ENCODE measurements at places on chromosomes 6 and 20.

GRCh38 chr6:126826166-126826714 lies 292.2 kb upstream of the RSPO3 start:
- DNase-seq = no peak

DNA sequence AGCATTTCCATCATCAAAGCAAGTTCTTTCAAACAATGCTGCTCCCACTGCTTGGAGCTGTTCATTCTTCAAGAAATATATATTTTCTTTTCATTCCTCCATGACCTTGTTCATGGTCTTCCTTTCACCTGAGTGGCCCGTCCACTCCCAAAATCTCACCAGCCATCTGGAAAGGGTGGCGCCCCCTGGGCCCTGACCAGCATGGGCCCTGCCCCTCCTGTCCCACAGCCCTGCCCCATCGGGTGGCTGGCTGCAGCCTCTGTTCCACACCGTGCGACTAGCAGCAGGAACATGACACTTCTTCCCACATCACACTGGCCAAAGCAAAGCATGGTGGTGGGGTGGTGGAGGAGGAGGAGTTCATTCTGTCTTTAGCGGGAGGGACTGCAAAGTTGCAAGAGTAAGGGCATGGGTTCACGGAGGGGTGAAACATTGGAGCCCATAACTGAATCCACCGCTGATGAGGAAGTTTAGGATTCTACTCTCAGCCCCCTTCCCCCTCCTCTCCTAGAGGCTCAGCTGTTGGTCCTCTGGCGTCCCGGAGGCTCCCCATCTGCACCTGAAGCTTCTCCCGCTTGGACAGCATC lies 195.2 kb upstream of the SLC24A3 start:
- no peak for DNase-seq

- peak; percentile 90 for DNase-seq
Measured at GRCh38 chr6:33161354-33162331, 30.6 kb downstream of the COL11A2 start.

DNA sequence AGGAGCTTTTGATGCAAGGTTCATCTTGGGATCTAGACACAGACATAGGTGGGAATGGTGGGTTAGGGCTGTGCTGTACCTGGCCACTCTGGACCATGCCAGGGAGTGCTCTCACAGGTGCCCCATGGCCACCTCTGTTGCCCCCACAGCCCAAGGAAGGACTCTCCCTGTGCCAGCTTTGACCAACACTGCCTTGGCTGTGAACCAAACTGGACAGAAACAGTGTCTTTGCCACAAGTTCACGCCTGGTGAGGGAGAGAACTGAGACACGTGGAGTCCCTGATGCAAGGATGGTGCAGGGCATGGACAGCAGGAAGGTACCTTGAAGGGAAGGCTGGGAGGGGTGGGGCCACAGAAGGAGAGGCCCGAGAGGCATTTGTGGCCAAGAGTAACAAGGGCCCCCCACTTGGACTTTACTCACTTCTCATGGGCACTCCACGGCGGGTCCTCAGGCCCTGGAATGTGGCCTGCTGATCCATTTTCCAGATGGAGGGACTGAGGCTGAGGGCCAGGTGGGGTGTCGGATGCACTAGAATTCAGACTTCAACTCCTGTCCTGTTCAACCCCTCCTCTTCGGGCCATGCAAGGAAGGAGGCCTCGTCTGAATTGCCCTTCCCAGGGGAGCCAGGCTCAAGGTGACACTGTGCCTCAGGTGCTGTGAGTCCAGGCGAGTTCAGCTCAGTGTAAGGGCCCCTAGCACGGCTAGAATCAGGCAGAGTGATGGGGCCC lies 103.3 kb downstream of the YTHDF1 start:
- DNase-seq = no peak

GRCh38 chr6:1871724-1872315 lies 262.1 kb downstream of the FOXC1 start:
- DNase-seq = no peak

DNA sequence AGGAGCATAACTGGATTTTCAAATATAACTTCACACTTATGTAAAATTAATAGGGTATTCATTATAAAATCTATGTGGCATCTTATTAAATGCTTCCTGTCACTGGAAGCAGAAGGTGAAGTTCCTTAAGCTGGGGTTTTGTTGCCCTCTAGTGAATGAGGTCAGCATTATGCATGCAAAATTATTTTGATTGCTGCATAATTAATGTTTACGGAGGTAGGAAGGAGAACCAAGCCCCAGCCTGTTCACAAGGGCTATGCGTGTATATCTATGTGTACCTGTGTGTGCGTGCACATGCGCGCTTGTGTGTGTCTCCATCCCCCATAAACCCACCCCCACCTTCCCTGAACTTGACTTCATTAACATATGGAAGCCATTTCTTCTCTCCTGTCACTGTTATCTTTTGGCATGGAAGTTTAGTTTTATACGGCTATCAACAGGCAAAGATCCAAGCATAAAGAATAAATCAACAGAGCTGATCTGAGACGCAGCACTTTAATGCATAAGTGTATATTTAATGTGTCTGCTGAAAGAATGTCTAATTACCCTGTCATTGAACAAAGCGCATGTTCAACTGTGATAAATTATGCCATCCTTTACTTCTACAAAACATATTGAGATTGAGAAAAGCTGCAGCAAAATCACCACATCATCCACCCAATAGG lies 90.2 kb upstream of the CDH4 start:
- DNase-seq = no peak

GRCh38 chr6:148396926-148397325 lies 54.3 kb downstream of the SASH1 start:
- DNase-seq = no peak

DNA sequence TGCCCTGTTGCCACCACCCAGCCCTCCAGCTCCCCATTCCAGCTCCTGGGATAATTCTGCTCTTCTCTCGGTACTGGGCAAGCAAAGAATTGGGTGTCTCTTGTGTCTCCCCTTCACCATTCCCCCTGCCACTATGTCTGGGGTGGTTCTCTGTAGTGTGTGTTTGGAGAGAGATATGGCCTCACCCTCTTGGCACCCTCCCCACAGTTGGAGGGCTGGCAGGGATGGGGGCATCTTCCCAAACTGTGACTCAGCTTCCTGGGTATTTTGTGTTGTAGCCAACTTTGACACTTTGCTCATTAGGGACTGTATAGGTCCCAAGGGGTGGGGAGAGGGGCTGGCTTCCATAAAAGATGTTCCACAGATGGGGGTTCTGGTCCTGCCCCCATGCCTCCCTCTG lies 1.7 kb downstream of the TNXB start:
- no peak for DNase-seq

GRCh38 chr6:133896344-133896721 lies 7.4 kb downstream of the TCF21 start:
- DNase-seq = no peak

GRCh38 chr20:11682285-11682684 lies 235.4 kb upstream of the BTBD3 start:
- no peak for DNase-seq

DNA sequence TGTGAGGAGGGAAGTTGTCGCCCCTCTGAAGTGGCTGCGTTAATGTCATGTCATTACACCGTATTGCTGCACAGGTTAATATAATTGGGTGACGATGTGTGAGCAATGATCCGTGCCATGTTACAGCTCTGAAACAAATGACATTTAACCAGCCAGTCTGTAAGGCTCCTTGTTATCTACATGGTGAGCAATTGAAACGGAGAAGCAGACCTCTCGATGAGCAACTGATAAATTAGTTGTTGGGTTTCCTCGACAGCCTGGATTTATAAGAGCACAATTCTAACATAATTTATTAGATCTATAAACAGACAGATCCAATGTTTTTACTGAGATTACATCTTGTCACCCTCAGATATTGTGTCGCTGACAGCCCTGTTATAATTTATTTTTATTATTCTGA lies 49.9 kb upstream of the MAFB start:
- DNase-seq = no peak

DNA sequence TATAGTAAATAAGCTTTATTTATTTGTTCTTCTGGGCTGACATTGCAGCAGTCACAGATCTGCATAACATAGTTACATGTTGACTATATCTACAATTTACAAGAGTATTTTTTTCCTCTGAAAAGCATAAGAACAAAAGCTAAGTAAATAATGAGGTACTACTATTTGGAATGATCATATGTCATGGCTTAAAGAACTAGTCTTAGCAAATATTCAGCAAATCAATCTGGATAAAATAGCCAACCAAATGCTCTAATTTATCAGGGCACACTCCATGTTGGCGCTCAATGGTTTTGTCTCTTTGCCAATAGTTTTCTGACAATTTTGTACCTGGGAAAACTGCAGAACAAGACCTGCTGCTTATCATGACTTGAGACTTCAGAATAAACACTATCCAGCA lies 233.4 kb upstream of the RIN2 start:
- no peak for DNase-seq

DNA sequence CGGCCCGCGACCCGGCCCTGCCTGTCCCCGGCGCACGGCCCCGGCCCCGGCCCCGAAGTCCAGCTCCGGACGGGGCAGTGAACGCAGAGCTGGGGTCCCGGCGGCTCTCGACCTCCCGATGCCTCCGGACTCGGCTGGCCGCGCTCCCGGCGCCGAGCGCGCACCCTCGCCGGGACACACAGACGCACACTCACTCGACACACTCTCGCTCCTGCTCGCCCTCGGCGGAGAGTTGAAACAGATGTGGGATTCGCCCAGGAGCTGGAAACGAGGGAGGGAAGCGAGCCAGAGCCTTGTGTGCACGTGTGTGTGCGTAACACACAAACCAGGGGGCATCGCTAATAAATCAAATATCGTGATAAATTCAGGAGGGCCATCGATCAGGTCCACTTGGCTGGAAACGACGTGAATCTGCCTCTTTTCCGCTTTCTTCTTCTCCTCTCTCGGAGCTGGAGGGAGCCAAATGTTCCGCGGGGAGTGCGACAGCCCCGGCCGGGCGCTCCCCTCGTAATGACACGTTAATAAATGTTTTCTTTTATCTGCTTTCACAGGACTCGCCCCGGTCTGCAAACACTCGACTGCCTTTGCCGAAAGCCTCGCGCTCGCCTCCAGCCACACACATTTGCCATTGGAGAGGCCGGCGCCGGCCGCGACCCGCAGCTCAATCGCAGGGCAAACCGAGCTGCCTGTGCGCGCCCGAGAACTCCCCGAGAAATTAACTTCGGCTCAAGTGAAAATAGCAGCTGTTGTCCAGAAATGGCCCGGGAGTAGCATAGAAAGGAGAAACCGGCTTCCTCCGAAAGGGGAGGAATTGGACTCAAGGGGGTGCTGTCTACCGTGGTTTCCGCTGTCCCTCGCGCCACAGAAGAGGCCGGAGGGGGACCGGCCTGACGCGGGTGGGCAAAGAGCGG lies 828 bp upstream of the SULF2 start:
- DNase-seq = no peak

- DNase-seq = no peak
Measured at GRCh38 chr20:35887393-35888064, 66.8 kb downstream of the SCAND1 start.

DNA sequence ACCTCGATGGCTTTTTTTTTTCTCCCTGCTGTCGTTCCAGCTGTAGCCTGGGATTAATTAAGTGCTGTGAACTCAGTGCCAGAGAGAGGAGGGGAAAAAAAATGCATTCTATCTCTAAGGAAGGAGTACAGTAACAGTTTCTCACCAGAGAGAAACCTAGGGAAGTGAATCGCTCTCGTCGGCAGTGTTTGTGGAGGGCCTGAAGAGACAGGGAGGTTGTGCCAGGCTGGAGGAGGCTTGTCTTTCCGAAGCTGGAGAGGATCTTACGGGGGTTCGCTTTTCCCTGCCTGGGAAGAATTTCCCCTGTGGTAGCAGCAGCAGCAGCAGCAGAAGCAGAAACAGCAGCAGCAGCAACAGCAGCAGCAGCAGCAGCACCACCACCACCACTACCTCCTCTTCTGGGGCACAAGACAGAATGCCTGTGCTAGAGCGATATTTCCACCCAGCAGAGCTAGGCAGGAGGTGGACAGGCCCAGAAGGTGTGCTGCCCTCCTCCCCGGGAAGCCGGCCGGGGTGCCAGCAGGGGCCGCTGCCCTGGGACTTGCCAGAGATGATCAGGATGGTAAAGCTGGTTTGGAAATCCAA lies 186.5 kb downstream of the PDE7B start:
- DNase-seq = no peak

- DNase-seq = no peak
Measured at GRCh38 chr20:9741996-9742395, 96.9 kb downstream of the PAK5 start.

DNA sequence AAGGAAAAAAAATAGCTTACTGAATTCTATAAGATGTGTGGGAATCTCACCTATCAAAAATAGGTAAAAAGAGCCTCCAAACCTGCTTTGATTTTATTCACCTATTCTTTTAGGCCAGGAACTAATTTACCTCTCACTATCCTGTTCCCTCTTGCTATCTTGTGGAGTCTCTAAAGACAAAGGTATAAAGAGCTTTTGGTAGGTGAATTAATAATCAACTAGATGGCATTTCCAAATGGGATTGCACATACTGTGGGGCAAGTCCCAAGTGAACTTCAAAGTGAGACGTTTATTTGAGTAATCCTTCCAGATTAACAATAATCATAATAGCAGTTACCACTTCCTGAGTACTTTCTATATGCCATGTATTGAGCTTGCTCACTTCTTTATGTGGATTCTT lies 2.8 kb downstream of the FAM8A1 start:
- no peak for DNase-seq

DNA sequence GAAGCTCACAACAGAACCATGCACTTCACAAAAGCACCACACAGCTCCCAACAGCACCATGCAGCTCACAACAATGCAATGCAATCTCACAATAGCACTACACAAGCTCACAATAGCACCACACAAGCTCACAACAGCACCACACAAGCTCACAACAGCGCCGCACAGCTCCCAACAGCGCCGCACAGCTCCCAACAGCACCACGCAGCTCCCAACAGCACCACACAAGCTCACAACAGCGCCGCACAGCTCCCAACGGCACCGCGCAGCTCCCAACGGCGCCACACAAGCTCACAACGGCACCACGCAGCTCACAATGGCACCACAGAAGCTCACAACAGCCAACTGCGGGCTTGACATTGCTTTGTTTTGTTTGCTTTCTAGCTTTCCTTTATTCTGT lies 198.1 kb downstream of the DLL1 start:
- no peak for DNase-seq

DNA sequence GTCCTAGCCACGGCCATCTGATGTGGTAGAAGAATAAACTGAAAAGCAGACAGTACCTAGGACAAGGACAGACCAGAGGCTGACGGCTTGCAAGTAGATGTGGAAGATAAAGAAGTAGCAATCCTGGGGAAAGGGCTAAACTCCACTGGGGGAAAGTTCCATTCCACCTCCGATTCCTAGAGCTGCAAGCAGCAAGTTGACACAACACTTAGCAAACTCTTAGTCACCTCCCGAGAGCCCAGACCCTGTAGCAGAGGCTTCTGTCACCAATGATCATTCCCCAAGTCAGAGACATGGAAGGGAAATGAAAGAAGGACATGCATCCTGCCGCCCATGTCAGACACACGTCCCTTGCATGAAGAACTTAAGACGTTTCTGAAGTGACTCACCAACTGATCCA lies 99.2 kb upstream of the RPS6KA2 start:
- no peak for DNase-seq

GRCh38 chr6:168216751-168217191 lies 102.8 kb downstream of the DACT2 start:
- DNase-seq = no peak

DNA sequence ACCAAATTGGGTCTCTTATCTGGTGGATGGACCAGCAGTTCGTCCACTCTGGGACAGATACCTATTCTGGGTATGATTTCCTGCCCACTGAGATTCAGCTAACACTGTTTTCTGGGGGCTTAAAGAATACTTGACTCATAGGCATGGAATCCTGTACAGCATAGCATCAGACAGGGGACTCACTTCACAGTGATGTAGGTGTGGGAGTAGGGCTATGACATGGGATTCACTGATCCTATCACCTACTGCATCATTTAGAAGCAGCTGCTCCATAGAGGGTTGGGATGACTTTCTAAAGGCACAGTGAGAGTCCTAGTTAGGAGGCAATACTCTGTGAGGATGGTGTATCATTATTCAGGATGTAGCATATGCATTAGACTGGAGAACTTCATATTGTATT lies 74.5 kb upstream of the AHI1 start:
- no peak for DNase-seq
